ENCODE measurements at places on chromosomes 3 and 15.
A peak's percentile ranks its signal among the peaks of the same experiment; 100 is the strongest.

GRCh38 chr15:23910030-23910429 lies 222.9 kb upstream of the NDN start:
- no peak for DNase-seq

GRCh38 chr15:77557564-77557963 lies 75.1 kb downstream of the LINGO1 start:
- DNase-seq, result no peak

GRCh38 chr15:95141486-95141885 lies 910.1 kb downstream of the MCTP2 start:
- no peak for DNase-seq

GRCh38 chr15:94230883-94231722 lies at the start of gene MCTP2:
Gene MCTP2, plus strand, starts transcription at chr15:94231561. Its CDS starts 66,705 bp downstream, at chr15:94298266.
- DNase-seq, result peak; percentile 65

DNA sequence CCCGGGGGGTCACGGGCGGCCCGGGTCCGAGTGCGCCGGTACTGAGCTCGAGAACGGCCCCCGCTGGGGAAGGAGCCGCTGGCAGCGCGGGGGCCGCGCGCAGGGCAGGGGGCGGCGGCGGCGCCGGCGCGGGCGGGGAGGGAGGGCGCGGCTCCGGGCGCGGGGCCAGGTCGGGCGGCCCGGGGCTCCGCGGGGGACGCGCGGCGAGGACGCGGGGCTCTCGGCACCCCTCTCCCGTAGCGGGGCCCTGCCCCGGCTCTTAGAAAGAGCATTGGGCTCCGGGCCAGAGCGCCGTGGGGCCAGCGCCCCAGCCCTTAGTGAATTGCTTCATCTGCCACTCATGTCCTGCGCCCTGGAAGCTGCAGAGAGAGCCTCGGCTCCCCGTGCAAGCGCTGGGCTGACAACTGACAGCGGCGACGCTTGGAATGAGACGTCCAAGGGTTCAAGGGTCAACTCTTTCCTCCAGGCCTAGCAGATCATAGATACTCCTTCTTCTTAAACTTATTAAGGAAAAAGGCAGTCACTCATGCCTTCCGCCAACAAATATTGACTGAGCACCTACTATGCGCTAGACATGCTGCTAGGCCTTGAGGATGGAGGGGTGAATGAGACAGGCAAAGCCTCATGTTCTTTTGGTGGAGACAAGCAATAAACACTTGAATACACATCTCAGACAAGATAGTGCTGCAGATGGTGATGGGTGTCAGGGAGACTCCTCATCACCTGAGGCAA lies 140.8 kb downstream of the SMAD6 start:
- no peak for DNase-seq

GRCh38 chr15:56236197-56236596 lies 7.5 kb downstream of the RFX7 start:
- no peak for DNase-seq

GRCh38 chr15:51699373-51699772 lies 18.1 kb downstream of the SCG3 start:
- no peak for DNase-seq

- DNase-seq, result no peak
These were observed 130.4 kb upstream of the LYSMD4 start for GRCh38 chr15:99863550-99864198.

DNA sequence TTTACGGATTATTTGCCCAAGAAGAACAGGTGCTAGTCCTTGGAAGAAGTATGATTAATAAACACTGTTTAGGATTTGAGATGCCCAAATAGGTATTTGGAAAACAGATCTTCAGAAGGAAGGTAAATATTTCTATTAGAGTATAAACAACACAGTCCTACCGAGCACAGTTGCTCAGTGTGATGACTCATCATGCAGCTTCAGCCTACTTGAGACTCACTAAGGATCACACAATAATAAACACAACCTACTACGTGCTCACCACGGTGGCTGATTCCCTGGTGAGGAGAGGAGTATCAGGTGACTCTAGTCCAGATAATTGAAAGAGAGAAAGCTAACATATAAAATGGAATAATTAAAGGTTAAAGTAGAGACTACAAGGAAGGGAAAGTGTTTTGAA lies 72.0 kb downstream of the PDZRN3 start:
- DNase-seq, result no peak

- DNase-seq, result no peak
These were observed 143.0 kb upstream of the CTDSPL start for GRCh38 chr3:37718632-37719031.

GRCh38 chr3:132241776-132242514 lies 75.3 kb upstream of the ACP3 start:
- DNase-seq, result no peak

GRCh38 chr3:195097331-195098255 lies 173.4 kb downstream of the XXYLT1 start:
- no peak for DNase-seq

DNA sequence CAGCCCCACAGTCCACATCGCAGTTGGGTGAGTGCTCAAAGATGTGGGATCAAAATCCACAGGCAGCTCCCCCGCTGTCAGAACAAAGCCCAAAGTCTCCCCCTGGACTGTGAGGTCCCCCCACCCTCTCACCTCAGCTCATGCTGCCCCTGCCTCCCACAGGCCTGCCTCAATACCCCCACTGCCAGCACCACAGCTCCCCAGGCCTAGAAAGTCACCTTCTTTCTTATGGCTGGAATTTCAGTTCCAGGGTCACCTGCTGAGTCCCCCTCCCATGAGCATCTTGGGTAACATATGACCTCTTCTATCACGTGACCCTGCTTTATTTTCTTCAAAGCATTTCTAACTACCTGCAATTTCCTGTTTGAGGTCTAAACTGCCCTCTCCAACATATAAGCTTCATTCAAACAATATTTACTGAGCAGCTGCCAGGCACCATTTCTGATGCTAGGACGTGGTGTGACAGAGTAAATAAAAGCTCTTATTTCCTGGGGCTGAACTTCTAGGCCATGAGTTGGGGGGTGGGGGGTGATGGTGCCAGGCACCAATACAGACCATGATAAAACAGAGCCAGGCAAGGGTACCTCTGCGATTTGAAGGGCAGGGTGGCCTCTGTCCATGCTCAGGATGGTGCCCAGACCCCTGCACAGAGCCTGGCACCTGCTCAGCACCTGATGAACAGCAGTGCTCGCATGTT lies 2.4 kb upstream of the TMEM89 start:
- no peak for DNase-seq

GRCh38 chr3:101925564-101925963 lies 76.2 kb downstream of the NFKBIZ start:
- no peak for DNase-seq

DNA sequence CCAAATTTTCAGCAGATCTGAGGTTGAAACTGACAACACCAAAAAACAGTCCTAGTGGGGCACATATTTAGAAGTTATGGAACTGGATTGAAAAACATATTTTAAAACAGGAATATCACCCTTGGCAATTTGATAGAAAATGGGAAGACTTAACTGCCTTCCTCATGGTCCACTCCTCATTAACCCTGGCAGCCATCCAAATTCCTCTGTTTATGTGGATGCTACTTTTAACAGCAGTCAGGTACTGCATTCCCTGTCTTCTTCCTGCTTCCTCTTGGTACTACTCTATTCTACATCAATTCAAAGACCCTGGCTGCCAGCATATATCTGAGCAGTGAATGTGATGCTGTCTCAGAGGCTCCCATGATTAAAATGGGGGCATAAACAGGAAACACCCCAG lies 54.3 kb downstream of the PDE8A start:
- DNase-seq, result no peak

- no peak for DNase-seq
These were observed 20.2 kb upstream of the SKOR1 start for GRCh38 chr15:67805008-67805665.

DNA sequence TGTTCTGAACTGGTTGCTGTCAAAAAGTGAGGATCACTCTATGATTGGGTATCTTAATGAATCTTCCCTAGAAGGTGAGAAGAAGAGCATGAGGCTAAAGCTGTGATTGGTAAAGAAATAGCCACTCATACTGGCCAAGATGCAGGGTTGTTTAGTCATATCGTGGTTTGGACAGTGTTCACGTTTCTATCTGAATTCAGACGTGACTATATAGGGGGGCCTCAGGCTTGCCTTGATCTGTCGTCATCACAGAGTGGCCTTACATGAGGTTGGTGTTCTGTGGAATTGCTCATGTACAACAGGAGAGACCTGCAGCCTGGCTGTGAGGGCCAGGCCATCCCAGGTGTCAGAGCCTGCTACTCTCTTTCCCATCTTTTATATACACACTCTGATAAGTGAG lies 12.4 kb downstream of the RTP2 start:
- no peak for DNase-seq

DNA sequence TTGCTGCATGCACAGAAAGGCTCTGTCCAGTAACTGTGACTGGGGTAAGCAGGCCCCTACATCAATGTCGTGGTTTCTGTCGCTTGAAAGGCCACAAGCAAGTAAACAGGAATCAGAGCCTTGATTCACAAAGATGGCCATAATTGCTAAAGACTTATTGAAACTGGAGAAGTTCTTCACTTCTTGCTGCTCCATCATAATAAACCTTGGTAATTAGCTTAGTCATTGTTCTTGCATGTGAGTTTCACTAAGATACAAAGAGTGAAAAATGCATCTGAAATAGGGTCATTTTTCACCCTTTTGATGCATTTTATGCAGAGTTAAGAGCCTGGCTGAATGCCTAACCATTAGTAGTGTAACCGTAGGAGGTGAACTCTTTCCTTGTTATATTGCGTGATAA lies 3.2 kb downstream of the SEMA6D start:
- no peak for DNase-seq

DNA sequence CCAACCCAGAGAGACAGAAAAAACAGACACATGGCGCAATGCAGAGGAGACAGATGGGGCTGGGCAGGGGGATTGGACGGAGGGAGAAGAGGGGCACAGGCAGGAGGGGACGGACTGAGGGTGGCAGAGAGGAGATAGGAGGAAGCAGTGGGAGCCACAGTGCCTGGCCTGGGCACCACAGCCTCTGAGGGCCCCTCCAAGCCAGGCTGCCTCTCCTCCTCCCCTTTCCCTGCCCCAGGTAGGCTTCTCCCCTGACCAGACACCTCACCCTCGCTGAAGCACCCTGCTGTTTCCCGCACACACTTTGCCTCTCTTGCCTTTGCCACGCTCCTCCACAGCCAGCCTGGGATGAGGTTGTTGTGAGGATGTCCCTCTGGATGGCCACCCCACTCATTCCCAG lies 84.0 kb upstream of the PRR20G start:
- no peak for DNase-seq

- DNase-seq, result no peak
These were observed 1.9 kb downstream of the PIGZ start for GRCh38 chr3:196966526-196967401.

- no peak for DNase-seq
These were observed 2.8 kb downstream of the TBC1D23 start for GRCh38 chr3:100263583-100263982.

GRCh38 chr3:57758686-57759085 lies 2.6 kb downstream of the SLMAP start:
- DNase-seq, result no peak

DNA sequence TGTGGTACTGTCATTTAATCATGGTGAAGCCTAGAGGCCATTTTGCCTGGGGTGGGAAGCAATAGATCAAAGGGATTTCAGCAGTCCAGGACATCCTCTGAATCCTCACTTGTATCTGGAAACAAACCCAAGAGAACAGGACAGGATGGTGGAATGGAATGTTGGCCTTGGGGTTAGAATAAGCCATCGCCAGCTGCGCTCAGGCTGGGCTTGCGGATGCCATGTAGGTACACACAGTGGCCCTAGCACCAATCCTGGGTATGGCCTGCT lies 76.5 kb upstream of the ALDH1A3 start:
- no peak for DNase-seq

DNA sequence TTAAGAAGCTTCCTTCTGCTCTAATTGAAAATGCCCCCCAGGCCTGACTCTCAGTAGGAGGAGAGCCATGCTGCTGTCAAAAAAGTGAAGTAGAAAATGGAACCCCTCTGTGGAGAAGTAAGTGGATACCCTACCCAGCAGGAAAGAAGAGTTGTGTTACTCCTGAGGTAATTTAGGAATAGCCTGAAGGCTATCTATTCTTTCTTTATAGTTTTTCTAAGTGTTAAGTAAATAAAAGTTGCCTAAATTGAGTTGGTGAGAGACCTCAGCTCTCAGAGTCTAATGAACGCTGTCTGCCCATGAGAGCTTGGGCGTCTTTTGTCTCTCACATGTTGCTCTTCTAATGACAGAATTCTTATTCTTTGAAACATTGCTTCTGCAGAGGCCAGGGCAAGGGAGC lies 116.2 kb downstream of the NSUN3 start:
- DNase-seq, result no peak

DNA sequence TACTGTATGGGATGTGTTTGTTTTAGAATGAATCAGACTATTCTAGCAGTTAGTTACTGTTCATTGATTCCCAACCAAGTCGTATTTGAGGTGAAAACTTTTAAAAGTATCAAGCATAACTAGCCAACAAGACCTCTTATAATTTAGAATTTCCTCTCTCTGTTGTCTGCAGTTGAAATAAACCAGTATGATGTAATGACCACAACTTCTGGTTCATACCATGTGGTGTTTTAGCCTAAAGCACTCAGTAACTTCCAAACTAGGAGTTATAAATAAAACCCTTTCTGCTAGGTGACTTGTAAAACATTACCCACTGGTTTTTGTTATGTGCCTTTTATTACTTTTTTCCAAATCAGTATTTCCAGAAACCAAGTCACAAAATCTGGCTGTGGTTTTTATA lies 19.8 kb upstream of the P2RY12 start:
- DNase-seq, result no peak

- no peak for DNase-seq
These were observed 50.5 kb downstream of the CD86 start for GRCh38 chr3:122105626-122106025.

DNA sequence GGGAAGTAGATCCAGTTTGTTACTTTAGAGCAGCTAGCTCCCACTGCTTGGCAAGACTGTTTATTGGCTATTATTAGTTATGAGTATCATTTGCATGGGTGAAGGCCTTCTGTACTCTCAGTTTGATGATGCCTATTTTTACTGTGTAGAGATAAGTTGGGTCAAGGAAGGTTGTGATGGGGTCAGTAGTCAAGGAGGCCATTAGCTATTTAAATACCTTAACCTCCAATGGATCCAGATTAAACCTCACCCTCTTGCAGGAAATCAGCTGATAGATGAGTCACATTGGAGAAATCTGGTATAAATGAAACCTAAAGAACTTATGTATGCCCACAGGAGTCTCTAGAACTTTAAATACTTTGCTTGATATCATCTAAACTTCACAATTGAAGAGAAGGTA lies 45.0 kb downstream of the THBS1 start:
- DNase-seq, result no peak

DNA sequence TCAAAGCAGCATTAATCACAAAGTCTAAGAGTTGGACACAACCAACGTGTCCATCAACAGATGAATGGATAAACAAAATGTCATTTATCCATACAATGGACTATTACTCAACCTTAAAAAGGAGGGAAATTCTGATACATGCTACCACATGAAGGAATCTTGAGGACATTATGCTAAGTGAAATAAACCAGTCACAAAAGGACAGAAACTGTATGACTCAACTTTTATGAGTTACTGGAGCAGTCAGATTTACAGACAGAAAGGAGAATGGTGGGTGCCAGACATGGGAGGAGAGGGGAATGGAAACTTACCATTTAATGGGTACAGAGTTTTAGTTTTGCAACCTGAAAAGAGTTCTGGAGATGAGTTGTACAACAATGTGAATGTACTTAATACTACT lies 43.0 kb upstream of the SEC13 start:
- DNase-seq, result no peak
